ENCODE measurements at places on chromosomes 12 and 14.

DNA sequence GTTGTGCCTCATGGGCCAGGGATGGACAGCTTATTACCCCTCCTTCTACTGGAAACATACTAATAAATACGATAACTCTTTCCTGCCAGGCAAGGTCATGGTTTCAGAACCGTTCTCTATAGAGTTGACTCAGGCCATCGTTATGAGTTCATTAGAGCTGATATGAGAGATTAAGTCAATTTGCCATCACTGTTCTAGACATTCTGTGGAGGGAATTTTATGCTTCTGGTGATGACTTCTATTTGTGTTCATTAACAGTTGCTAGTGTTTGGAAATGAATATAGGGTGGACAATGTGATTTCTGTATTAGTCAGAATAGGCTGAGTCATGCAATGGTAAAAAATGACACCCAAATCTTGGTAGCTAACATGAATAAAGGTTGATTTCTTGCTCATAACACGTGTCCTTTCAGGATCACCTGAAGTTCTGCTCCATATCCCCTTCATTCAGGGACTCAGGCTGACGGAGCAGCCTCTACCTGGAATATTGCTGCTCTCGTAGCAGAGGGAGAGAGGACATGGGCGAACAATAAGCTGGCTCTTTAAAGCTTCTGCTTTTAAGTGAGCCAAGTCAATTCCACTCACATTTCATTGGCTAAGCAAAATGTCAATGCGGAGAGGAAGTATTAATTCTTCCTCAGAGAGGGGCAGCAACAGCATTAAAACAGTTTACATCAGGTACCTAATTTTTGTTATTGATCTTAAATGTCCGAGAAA, 18.5 kb upstream of the TBPL2 start:
- no peak for DNase-seq

- DNase-seq, result no peak
These were observed 247.1 kb downstream of the SPTSSA start for GRCh38 chr14:34214961-34215360.

- DNase-seq, result peak; percentile 47
These were observed 36.3 kb upstream of the NPFF start for GRCh38 chr12:53543539-53543938.

- DNase-seq, result no peak
These were observed 267.0 kb downstream of the CPNE8 start for GRCh38 chr12:38638401-38638800.

GRCh38 chr12:100346660-100347059, 10.2 kb upstream of the SLC17A8 start:
- no peak for DNase-seq

- no peak for DNase-seq
These were observed 63.6 kb upstream of the SRSF5 start for GRCh38 chr14:69703047-69704039.

DNA sequence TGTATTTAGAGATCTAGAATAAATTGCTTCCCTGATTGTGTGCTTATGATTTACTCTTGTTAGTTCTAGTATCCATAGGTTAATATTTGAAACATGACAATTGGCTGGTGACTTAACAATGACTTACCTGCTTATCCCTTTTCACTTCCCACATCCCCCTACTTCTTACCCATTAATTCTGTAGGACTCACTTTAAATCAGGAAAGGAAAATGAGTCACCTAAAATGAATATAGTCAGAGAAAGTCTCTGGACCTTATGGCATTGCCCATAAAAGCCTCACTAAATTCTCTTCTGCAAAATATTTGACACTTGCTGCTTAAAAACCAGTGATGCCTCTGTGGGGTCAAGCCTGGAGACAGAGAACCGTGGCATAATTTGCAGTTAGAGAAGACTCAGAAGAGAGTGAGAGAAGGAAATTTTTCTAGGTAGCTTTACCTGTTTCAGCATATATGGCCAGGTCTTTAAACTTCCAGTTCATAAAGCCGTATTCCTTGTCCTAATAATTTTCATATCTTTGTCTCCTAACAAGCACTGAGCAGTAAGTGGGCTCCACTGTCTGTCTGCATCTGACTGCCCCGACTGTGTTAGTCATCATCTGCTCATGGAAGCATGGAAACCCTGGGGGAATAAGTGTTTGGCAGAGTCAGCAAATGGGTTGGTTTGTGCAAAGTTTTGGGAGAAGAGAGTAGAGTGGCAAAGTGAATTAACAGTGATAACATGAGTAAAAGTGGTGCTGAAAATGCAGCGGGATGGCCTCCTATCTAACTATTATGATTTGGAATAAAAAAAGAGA, 294.4 kb downstream of the AKAP6 start:
- DNase-seq, result no peak
